Cardiac muscle cell (in vitro differentiated cells and primary cell): ENCODE measurements at places on chromosomes 16 and 17. TPM values are rescaled to one million over a fixed set of nuclear protein-coding genes. Genes with fewer than 3 reads are reported as not detected.

- H3K27ac ChIP-seq = no peak overlapping the region
- H3K4me3 ChIP-seq = no peak overlapping the region
- no peaks in the 10 kb centered on the region for H3K27me3 ChIP-seq
- H3K36me3 ChIP-seq = no peaks in the 10 kb centered on the region
- no peak for DNase-seq
Measured at GRCh38 chr17:29764748-29765147, 142.0 kb upstream of the CORO6 start.

The ZFP3 gene
- 0.21 and 0.95 TPM in 2 replicates for total RNA-seq

The WBP2 gene
- total RNA-seq = 61.3 and 75.6 TPM in 2 replicates

- H3K4me1 ChIP-seq = no peaks in the 10 kb centered on the region
- H3K4me3 ChIP-seq = no peak overlapping the region
- no peaks in the 10 kb centered on the region for H3K36me3 ChIP-seq
- H3K27ac ChIP-seq = no peak overlapping the region
Measured at GRCh38 chr16:49994006-49994405, 31.0 kb upstream of the CNEP1R1 start.

DNA sequence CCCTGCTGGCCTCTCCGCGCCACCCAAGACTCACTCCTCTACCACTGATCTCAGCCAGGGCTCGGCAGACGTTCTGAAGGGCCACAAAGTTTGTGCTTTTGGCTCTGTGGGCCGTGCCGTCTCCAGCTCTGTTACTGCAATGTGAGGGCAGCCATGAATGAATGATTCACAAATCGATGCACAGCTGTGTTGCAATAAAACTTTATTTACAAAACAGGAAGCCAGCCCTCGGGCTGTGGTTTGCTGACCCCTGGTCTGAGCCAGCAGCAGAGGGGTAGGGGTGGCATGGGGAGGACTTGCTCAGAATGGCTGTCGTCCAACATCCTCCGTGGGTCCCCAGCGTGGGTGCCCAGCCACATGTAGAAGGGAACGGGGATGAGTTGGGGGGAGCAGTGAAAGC is 63.0 kb upstream of the PVALEF start:
- H3K27me3 ChIP-seq = no peaks in the 10 kb centered on the region
- no peak for DNase-seq
- peaks cover 10% of the 10 kb centered on the region for H3K4me1 ChIP-seq
- H3K27ac ChIP-seq = no peak overlapping the region

DNA sequence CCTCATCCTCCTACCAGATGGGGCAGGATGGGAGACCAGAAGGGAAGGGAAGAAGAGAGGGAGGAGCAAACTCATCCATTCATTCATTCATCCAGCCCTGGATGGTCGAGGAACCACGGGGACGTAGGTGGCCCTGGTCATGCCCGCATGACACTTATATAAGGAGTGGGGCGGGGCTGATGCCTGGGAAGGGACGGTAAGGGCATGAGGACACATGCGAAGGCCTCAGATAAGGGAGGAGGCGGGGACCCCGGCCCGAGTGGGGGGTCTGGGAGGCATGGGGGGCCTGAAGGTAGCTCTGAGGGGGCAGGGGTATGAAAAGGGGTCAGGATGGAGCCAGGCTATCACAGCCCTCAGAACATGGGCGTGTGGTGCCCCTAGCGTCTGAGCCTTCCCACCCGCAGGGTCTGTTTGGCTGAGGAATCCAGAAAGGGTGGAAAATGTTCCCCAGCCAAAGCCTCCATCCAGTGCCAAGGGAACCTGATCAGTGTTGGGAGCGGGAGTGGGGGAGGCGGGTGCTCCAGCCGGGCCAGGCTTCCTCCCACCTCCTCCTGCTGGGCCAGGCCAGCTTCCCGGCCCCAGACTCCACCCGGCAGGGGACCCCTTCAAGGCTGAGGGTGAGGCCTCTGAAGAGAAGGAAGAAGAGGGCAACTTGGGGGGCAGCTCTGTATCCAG is 17.6 kb upstream of the CD79B start:
- no peaks in the 10 kb centered on the region for H3K27me3 ChIP-seq
- DNase-seq = no peak
- H3K36me3 ChIP-seq = no peaks in the 10 kb centered on the region
- H3K4me1 ChIP-seq = peaks cover 10% of the 10 kb centered on the region
- H3K27ac ChIP-seq = no peak overlapping the region

- no peak for DNase-seq
- peaks cover 14% of the 10 kb centered on the region for H3K36me3 ChIP-seq
- no peaks in the 10 kb centered on the region for H3K27me3 ChIP-seq
Measured at GRCh38 chr17:77493238-77493820, 352.6 kb downstream of the SEC14L1 start.

DNA sequence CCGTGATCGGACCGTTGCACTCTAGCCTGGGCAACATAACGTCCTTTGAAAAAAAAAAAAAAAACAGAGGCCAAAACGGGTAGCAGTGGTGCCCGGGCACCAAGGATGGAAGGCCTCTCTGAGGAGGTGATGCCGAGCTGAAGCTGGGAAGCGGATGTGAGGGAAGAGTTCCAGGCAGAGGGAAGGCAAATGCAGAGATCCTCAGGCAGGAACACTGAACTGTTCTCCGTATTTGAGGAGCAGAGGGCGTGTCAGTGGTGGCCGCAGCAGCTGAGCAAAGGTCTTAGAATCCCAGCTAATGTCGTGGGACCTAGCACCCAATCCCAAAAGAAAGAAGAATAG is 656 bp upstream of the KCTD13 start:
- H3K27me3 ChIP-seq = no peaks in the 10 kb centered on the region
- H3K36me3 ChIP-seq = no peaks in the 10 kb centered on the region
- no peak for DNase-seq

The YBX2 gene
- 27.8 and 56.2 TPM in 2 replicates for total RNA-seq

DNA sequence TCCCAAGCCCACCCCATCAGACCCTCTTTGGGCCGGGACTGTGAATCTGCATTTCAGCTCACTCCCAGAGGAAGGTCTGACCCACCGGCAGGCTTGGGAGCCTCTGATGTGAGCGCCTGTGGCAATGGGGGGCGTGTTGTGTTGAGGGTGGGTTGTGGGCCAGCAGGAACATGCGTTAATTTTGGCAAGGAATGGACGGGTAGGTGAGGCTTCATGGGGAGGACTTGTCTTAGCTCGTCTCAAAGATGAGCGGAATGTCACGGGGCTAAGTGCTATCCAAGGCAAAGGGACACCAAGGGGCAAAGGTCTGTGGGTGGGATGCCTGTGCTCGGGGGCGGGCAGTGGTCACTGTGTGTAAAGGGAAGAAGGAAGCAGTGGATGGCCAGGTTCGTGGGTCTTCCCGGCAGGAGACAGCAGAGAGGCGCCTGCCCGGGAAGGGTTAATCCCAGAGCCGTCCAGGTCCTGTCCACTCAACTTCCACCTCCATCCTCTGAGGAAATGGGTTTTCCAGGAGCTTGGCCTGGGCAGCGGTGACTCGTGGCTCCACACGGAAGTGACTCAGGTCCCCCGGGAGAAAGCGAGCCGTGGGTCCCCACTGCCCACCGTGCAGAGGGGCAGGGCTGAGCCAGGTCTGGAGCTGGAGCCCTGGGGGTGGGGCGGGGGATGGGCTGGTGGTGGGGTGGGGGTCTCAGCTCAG is 17.4 kb downstream of the ADGRG1 start:
- no peaks in the 10 kb centered on the region for H3K36me3 ChIP-seq
- peak; percentile 63 for DNase-seq
- H3K4me3 ChIP-seq = no peak overlapping the region
- no peaks in the 10 kb centered on the region for H3K4me1 ChIP-seq
- H3K27me3 ChIP-seq = no peaks in the 10 kb centered on the region
- no peak overlapping the region for H3K27ac ChIP-seq

The NPW gene
- 3.3 and 16.2 TPM in 2 replicates for total RNA-seq

The SOX8 gene
- total RNA-seq = 9.2 and 13.7 TPM in 2 replicates

The C17orf113 gene
- 6.2 and 7.6 TPM in 2 replicates for total RNA-seq

The POLR2C gene
- total RNA-seq = 126 and 164 TPM in 2 replicates

The CRK gene
- total RNA-seq = 25.0 and 28.7 TPM in 2 replicates

DNA sequence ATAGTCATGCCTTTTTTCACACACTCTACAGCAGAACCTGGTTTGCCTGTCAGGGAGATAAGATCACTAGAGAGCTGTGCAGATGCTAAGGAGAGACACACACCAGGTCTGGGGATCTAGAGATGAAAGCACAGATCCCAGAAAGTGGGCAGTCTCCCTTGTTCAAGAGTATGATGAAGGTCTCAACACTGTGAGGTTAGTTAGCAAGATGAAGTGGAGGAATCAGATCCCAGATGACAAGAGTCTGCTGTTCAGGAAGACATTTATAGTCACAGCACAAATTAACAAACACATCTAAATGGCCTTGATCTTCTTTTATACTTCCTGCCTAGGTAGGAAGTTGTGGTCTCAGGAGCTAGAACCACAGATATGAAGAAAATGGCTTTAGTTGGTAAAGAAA is 23.4 kb upstream of the SKAP1 start:
- no peak for DNase-seq
- no peaks in the 10 kb centered on the region for H3K4me1 ChIP-seq
- H3K36me3 ChIP-seq = no peaks in the 10 kb centered on the region
- H3K27ac ChIP-seq = no peak overlapping the region

DNA sequence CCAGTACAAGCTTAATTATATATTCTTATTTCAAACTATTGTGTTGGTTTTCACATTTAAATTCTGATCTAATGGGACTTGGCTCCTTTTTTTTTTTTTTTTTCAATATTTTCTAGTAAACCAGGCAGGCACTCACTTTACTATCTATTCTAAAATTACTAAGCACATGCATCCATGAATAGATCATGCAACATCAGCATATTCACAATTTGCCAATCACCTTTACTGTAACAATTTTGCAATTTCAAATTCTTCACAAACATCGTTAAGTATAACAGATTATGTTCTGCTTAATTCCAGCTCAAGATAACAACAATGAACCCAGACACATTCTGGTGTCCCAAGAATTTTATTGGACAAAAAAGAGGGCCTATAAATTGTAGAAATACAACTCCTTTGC is 217.4 kb downstream of the CDH8 start:
- DNase-seq = no peak
- no peak overlapping the region for H3K4me3 ChIP-seq
- no peak overlapping the region for H3K27ac ChIP-seq
- H3K36me3 ChIP-seq = no peaks in the 10 kb centered on the region

The CSH1 gene
- total RNA-seq = not detected in 2 replicates

The DHRS7C gene
- 0.63 and 1.2 TPM in 2 replicates for total RNA-seq

- no peaks in the 10 kb centered on the region for H3K27me3 ChIP-seq
- peak overlapping the region; percentile 85 for H3K4me3 ChIP-seq
- no peaks in the 10 kb centered on the region for H3K36me3 ChIP-seq
- H3K4me1 ChIP-seq = peaks cover 21% of the 10 kb centered on the region
Measured at GRCh38 chr16:719815-720446, 1.0 kb upstream of the ANTKMT start.

The TNFSF13 gene
- 3.1 and 7.4 TPM in 2 replicates for total RNA-seq

GRCh38 chr17:55063885-55064874 is 95.6 kb downstream of the STXBP4 start:
- no peaks in the 10 kb centered on the region for H3K4me1 ChIP-seq
- no peak for DNase-seq
- H3K4me3 ChIP-seq = no peak overlapping the region
- no peaks in the 10 kb centered on the region for H3K27me3 ChIP-seq
- H3K36me3 ChIP-seq = no peaks in the 10 kb centered on the region

DNA sequence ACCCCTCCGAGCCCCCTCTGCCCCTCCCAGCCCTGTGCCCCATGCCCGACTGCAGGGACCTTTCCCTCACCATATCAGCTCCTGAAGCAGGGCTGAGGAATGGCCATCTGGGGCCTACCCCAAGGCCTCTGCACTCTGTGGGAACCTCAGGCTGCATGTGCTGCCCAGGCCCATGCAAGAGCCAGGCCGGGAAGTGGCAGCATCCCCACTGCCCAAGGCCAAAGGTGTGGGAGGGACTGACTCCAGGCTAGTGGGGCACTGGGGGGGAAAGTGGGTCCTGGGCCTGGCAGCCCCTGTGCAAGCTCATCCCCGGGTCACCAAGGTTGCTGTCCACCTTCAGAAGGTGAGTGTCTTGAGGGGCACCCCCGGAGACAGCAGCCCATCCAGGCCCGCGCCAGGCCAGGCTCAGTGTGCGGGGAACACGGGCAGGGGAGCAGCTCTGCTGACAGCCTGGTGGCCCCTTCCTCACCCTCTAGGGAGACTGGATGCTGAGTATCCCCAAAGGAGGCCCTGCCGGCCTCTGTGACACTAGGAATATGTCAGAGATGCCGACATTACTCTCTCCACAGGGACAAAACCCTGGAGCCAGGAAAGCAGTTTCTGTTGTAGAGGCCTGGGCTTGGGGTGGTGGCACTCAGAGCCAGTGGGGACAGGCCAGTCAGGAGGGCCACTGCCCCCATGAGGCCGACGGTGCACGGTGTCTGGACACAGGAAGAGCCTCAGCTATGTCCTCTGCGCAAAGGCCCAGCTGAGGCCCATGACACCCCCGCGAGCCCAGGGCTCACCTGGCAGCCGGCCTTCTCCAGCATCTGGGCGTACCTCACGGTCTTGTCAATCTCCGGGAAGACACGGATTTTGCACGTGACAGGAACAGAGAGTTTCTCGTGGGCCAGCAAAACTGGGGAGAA is 3.3 kb downstream of the DUS1L start:
- H3K36me3 ChIP-seq = peaks cover 20% of the 10 kb centered on the region
- H3K4me1 ChIP-seq = peaks cover 5% of the 10 kb centered on the region
- H3K27ac ChIP-seq = no peak overlapping the region
- no peak for DNase-seq
- H3K4me3 ChIP-seq = no peak overlapping the region

DNA sequence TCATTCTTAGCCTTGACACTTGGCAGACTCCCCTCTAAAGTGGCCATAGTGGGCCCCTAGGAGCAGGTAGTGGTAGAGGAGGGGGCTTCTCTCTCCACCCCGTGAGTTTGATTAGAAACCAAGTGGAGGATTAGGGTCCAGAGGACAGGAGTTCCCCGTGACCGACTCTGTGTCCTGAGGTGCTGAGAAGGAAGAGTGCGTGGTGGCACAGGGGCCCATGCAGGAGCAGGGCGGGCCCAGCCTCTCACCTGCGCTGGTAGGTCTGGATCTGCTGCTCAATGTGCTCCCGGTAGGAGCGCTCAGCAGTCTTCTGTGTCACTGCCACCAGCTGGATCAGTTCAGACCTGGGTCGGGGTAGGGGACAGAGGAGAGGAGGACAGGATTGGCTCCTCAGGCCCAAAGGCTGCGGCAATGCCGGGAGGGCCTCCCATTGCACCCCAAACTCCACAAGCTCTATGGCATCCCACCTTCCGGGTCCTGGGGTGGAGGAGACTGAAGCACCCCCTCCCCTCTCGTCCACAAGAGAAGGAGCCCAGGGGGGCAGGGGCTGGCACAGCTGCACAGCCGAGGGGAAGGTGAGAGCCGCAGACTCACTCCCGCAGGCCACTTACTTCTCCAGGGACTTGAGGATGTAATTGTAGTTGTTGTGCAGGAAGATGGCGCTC is 6.2 kb downstream of the ZACN start:
- H3K27me3 ChIP-seq = no peaks in the 10 kb centered on the region
- H3K36me3 ChIP-seq = peaks cover 30% of the 10 kb centered on the region
- H3K4me1 ChIP-seq = peaks cover 7% of the 10 kb centered on the region
- peak overlapping the region; percentile 6 for H3K27ac ChIP-seq
- no peak for DNase-seq

The HOXB13 gene
- total RNA-seq = not detected in 2 replicates

- no peak for DNase-seq
- no peaks in the 10 kb centered on the region for H3K4me1 ChIP-seq
- no peak overlapping the region for H3K27ac ChIP-seq
- H3K4me3 ChIP-seq = no peak overlapping the region
- peaks cover 29% of the 10 kb centered on the region for H3K36me3 ChIP-seq
- H3K27me3 ChIP-seq = no peaks in the 10 kb centered on the region
Measured at GRCh38 chr17:17228521-17229279, 8.3 kb downstream of the FLCN start.
